ENCODE measurements at places on chromosomes 12 and 14.
A peak's percentile ranks its signal among the peaks of the same experiment; 100 is the strongest.

GRCh38 chr12:91191513-91192111 is 9.0 kb upstream of the DCN start:
- no peak for DNase-seq

DNA sequence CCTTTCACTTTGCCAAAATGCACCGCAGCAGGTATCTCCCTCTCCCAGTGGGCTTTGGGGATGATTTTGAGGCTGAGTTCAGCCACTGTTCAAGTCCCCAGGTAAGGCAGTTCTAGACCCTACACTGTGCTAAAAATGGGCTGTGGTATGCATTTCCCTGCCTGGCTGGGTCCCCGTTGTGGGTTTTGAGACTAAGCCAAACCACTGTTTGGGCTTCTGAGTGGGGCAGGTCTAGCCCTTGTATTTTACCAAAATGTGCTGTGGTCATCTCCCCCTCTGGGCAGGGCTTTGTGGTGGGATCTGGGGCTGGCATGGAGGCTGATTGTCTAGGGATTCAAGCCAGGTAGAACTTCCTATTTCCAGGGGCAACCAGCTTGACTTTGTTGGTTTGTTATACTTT is 13.6 kb upstream of the OR4Q3 start:
- no peak for DNase-seq

DNA sequence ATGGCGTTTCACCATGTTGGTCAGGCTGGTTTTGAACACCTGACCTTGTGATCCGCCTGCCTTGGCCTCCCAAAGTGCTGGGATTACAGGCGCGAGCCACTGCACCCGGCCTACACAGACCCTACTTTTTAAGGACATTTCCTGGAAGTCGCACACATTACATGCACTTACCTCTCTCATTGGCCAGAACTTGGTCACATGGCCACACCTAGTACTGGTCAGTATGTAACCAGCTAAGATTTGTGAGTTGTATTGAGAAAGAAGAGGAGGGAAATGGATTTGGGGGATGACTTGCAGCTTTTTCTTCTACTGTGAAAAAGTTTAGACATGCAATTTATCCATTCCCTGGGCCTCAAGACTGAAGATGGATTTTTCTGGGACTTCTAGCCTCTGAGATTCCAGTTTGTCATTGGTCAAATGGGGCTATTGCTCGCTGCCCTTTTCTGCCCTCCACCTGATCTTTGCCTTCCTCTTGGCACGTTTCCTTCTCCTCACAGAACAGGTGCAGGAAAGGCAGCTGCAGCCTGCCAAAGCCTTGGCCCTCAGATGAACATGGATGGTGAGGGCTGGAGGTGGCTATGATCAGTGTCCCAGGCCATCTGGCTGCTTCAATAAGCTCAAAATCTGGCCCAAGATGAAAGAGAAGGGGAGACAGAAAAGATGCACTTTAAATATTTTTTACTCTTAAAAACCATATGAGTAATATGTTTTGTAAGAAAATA is 7.1 kb upstream of the ZDHHC22 start:
- no peak for DNase-seq

GRCh38 chr14:106610691-106611090 is 1084.3 kb downstream of the TMEM121 start:
- no peak for DNase-seq

- DNase-seq, result no peak
These were observed 36.6 kb upstream of the PIK3C2G start for GRCh38 chr12:18224745-18225144.

DNA sequence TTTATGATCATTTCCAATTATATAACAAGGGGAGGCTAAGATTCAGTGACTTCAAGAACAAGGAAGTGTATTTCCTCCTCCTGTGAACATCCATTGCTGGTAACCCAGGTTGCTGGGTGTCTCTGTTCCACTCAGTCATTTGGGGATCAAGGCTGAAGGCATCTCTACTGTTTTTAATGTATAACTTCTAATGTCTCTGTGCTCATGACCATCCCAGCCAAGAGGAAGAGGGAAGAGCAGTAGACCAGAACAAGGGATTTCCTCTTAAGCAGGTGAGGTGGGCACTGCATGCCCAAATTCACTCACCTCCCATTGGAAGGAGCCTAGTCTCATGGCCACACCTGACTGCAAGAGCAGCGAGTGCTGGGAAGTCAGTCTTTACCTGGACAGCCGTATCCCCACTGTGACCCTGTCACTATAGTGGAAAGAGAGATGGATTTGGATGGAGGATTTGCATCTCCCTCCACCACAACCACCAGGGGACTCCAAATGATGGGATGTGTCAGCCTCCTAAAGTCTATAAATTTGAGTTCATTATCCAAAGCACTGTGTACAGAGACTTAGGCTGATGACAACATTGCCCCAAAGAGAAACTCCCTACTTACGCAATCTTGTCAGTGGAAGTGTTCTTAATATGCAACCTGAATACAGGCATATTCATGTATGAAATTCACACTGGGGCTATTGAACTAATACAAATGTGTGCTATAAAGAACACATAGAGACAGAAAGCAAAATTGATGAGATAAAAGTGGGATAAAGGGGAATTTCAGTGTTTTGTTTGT is 368.7 kb downstream of the TMEM132D start:
- no peak for DNase-seq

GRCh38 chr12:98651328-98651727 is 6.2 kb downstream of the APAF1 start:
- DNase-seq, result no peak

GRCh38 chr14:63266106-63266505 is 52.6 kb downstream of the GPHB5 start:
- no peak for DNase-seq

DNA sequence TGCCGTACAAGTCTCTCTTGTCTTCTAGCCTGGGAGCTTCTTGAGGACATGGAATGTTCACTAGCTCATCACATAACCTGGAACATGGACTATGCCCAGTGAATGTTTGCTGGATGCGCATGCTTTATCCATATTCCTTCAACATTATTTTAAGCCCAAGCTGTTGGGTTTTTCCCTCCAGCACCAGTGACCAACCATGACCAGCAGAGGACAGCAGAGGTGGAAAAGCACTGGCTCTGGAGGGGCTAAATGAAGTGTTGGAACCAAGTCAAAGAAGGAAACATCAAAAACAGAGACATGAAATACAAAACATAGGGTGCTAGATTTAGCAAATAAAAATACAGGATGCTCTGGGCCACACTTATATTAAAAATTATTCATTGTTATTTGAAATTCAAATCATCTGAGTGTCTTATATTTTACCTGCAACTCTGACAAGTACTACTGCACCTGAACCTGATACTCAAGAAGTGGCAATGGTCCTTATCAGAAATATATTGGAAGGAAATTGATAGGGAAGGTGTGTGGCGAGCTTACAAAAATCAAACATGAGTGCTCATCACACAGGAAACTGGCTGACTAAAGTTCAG is 23.1 kb upstream of the HELB start:
- peak; percentile 63 for DNase-seq

- DNase-seq, result peak; percentile 31
These were observed 115.5 kb downstream of the SLC38A1 start for GRCh38 chr12:46153268-46153872.

- DNase-seq, result no peak
These were observed 2.9 kb upstream of the TMEM30B start for GRCh38 chr14:61284001-61284400.

DNA sequence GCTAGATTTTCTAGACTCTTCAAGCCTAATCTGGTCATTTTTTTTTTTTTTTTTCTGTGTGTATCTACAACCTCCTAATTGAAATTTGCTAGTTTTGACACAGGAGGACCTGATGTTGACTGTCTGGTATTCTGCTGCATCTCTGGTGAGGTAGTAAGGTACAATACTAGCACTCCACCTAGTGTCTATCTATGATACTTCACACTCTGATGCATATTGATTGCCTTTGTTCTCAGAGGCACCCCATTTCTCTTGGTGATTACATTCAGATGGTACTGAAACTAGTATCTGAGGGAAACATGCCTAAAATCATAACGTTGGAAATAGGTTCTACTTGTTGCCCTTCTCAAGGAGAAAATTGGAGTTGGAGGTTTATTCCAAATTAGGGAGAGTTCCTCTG is 930.5 kb upstream of the NOVA1 start:
- DNase-seq, result no peak

DNA sequence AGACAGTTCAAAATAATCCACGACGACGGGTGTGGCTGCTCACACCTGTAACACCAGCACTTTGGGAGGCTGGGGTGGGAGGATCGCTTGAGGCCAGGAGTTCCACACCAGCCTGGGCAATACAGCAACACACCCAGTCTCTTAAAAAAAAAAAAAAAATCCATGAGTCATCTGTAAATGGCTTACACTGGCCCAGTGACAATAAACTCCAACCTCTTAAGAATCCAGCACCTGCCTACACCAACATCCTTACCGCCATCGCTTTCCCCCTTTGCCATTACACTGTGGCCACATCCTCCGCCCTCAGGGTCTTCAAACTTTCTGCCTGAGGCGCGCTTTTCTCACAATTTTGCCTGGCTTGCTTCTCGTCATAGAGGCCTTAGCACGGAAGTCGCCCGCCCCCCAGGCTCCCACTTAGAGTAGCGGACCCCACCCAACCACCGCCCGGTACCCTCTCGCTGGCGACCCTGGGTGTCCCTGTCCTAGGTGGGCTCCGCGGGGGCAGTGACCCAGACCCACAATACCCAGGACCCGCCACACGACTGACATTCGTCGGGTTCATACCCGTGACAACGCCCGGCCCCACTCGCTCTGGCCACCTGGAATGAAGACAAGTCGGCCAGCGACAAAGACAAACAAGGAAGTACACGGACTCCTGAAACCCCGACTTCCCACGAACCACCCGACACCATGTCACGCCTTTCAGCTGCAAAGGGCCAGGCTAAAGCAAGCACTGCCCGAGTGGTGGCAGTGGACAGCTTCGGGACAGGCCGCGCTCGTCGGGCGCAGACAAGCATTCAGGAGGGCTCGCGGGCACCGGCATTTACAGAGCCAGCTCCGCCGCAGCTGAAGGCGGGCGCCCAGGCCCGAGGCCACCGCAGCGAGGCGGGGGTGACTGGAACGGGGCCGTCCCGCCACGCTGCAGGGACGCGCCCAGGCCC is 636 bp downstream of the GOLGA3 start:
- DNase-seq, result no peak

DNA sequence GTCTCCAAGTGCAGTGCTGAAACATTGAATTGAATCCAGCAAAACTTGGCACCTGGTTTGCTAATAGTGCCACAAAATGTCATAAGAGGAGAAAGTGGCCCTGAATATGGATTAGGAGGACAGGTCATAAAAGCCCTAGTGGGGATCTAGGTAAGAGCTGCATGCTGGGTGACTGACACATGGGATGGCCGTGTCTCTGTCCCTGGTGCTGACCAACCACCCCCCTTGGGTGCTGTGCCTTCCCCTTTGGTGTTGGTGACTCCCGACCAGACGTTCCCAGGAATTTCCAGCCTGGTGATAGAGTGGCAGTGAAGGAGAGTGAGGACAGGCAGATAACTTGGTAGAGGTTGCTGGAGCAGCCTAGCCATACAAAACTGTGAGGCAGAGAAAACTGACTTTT is 142.8 kb downstream of the VRK1 start:
- no peak for DNase-seq

DNA sequence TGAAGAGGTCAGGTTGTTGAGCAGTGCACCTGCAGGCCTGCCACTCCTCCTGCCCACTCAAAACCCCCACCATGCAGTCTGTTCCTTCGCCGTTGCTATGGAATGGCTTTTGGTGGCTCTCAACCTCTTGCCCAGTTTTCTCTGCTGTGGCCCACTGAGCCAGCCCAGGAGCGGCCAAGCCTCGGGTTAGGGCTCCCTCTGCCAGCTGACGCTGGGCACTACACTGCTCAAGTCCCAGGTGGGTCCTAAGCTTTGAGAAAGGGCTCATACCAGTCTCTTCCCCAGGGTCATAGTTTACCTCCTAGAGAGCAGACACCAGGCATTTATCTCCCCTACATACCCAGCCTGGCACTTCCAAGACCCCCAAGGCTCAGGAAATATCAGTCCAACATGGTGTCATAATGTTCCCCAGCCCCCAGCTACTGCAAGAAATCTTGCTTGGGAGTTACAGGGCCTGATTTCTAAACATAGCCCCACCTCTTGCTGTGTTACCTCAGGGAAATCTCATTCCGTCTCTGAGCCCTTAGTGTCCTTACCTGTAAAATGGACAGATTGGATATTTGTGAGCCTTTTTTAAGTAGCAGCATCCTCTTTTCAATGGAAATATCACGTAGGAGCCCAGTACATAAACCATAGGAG is 59.4 kb downstream of the TSPAN11 start:
- no peak for DNase-seq

DNA sequence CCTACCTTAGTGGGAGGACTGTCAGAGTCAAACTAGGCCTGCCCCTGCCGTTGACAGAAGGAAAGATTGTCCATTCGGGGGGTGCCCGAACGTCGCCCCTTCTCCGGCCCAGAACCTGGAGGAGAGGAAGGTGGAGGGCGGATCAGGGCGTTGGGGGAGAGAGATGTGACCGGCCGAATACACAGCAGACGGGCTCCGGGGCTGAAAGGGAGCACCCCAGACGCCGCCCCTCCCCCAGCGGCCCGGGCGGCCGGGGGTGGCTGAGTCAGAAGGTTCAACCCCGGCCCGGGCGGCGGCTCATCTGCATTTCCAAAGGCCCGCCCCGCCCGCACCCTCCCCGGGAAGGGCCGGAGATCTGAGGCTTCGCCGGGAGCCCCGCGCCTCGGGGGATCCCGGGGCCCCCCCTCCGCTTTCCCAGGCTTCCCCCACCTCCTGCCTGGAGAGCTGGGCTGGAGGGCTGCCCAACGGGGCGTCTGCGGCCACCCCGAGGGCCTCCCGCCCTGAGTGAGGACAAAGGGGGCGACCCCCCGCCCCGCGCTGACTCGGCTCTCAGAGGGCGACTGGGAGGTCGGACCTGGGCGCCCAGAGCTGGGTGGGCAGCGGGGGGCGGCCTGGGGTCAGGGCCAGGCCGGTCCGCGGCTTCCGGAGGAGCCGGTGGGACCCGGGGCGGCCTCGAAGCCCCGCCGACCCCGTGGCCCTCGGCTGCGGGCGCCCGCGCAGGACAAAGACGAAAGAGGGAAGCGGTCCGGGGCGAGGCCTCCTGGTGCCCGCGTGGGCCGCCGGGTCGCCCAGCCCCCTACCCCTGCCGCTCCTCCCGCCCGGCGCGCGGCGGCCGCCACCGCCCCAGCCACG is 3.7 kb upstream of the SETD1B start:
- peak; percentile 83 for DNase-seq

GRCh38 chr12:132856581-132856980 is 27.9 kb upstream of the GOLGA3 start:
- no peak for DNase-seq

- DNase-seq, result no peak
These were observed 13.9 kb upstream of the RPLP0 start for GRCh38 chr12:120214626-120215356.

DNA sequence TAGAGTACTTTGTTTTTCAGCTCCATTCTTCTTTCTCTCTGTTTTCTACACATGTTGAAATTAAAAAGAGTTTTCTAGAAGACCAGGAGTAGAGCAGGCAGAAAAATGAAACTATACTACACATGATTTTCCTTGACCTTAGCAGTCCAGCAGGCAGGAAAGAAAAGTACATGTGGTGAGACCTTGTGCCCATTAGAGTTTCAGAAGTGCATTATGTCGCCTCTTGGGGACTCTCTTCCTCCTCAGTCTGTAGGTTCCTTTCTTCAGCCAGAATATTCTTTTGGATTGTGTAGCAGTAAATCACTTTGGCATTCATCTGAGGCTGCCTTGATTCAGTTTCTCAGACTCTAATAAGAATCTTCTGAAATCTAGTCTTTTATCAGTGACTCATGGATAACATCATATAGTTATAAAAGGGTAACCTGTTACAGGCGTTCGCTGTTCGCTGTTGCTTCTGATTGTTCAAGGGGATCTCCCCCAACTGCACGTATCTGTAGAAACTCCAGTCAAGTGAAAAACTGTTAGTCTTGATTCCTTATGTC is 161.8 kb downstream of the ANO4 start:
- DNase-seq, result no peak

- DNase-seq, result no peak
These were observed 46.9 kb upstream of the ANO6 start for GRCh38 chr12:45168976-45169375.

- DNase-seq, result no peak
These were observed 1.8 kb downstream of the MYH6 start for GRCh38 chr14:23406244-23406643.
